ENCODE measurements at places on chromosomes 5 and 9.

DNA sequence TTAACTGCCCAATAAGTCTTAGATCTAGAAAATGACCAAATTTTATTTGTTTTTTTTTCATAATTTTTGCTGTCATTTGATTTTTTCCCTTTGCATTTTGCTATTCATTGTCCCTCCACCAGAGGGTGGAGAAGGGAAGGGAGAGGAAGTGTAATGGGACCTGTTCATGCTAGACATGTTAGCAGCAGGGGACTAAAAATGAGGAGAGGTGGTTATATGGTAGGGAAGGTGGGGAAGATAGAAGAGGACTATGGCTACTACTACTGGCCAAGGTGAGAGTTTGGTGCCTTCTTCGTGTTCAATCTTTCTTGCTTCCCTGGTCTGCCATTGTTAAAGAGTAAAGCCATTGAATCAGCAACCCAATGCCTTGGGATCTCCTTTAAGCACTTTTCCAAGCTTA lies 6.4 kb downstream of the GRIA1 start:
- DNase-seq, result peak; percentile 54

- no peak for DNase-seq
Observed at GRCh38 chr5:149223081-149223848, 48.4 kb upstream of the AFAP1L1 start.

DNA sequence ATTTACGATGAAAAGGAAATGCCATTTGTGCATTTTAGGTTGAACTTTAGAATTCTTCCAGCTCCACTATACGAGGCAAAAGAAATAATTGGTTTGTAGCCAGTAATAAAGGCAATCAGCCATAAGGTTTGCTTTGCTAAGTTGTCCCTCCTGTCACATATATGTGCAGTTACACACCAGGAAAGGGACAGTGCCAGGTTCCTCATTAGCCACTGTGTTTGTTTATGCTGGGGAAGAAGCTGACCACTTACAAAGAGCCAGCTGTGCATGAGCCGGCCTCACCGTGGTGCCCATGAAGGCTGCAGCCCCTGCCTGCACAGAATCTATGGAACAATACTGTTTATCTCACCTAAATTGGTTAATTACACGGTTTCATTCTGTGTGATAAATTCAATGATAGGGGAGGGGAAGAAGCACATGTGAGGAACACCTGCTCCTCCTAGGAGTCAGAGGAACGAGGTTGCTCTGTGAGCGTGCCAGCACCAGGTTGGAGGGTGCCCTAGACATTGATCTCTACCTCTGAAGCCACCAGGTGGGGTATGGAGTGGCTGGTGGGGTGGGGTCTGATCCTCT lies 173.8 kb upstream of the DAP start:
- no peak for DNase-seq

DNA sequence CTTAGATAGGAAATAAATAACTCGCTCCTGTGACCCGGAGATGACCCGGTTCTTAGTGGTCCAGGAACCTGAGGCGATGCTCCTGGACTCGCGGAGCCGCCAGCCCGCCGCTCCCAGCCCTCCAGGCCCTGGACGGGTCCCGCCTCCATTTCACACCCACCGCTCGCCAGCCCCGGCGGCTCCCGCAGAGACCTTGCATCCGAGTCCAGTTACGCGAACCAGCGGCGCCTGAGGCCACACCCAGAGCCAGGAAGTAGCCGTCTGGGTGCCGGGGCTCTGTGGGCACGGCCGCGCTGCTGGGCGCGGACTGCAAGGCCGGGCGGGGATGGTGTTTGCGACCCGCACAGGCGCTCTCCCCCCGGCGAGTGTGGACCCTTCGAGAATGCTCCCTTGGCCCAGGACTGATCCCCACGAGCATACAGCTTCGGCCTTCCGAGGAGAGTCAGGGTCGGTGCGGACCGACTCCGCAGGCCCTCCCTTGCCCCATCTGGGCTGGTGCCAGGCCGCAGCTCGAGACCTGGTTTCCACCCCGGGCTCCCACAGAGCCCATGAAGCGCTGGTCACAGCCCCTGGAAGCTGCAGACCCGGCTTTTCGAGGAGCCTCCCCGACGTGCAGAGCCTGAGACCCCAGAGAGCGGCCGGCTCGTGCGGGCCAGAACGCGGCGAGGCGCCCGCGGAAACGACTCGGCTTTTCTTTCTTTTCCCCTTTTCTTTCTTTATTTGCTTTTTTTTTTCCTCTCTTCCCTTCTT lies 5.2 kb upstream of the BARX1 start:
- no peak for DNase-seq

DNA sequence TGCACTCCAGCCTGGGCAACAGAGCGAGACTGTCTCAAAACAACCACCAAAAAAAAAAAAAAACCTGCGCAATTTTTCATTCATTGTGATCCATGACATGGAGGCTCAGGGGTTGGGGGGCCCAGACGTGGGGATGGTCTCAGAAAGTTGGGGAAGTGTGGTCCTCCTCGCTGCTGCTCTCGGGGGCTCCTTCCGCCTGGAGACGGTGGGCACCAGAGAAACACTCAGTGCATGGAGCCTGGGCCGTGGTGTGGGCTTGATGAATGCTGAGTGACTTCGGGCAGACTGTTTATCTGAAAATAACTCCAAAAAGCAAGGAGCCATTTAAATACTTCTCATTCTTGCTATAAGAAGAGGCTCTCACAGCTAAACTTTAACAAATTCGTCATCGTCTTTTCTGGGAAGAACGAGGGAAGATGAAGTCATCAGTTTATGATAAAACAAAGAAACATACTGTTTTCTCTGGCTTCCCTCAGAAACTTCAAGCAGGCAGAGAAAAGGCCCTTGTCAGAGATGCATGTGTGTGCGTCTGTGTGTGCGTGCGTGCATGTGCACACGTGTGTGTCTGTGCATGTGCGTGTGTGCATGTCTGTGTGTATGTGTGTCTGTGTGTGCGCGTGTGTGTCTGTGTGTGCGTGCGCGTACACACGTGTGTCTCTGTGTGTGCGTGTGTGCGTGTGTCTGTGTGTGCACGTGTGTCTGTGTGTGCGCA lies 35.0 kb downstream of the RASGEF1C start:
- no peak for DNase-seq
